Pericardium fibroblast (primary cell): ENCODE measurements at places on chromosomes 1 and 21. TPM values are rescaled to one million over a fixed set of nuclear protein-coding genes. Genes with fewer than 3 reads are reported as not detected.

BNIPL gene
- 0.17 TPM in 1 of 2 replicates, not detected in the other for total RNA-seq

RHBDL2 gene
- total RNA-seq: under 0.01 TPM in 1 of 2 replicates, not detected in the other

SPATA46 gene
- total RNA-seq: not detected in 2 replicates

PRRX1 gene
- total RNA-seq: 66.3 and 73.5 TPM in 2 replicates

CFH gene
- total RNA-seq: 112 and 312 TPM in 2 replicates

AKR7A2 gene
- total RNA-seq: 128 TPM in 2 replicates

NBPF6 gene
- total RNA-seq: not detected in 2 replicates

IL10RB gene
- total RNA-seq: 43.2 and 53.8 TPM in 2 replicates
